ENCODE measurements at places on chromosomes 11 and 22. TPM values are rescaled to one million over a fixed set of nuclear protein-coding genes. Genes with fewer than 3 reads are reported as not detected.

TMEM86A gene
- total RNA-seq, result 2.0 TPM

DNA sequence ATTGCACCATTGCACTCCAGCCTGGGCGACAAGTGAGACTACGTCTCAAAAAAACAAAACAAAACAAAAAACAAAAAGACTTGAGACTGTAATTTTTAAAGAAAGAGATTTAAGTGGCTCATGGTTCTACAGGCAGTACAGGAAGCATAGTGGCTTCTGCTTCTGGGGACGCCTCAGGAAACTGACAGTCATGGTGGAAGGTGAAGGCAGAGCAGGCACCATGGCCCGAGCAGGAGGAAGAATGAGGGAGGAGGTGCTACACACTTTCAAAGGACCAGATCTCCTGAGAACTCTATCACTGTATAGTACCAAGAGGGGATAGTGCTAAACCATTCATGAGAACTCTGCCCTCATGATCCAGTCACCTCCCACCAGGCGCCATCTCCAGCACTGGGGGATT lies 52.0 kb downstream of the CBL start:
- DNase-seq, result no peak
- no peaks in the 10 kb centered on the region for H3K27me3 ChIP-seq
- H3K4me1 ChIP-seq, result no peaks in the 10 kb centered on the region
- no peak overlapping the region for H3K27ac ChIP-seq

MCHR1 gene
- 1.6 TPM for total RNA-seq

GRCh38 chr11:126585774-126586491 lies 230.4 kb downstream of the ST3GAL4 start:
- H3K27me3 ChIP-seq, result no peaks in the 10 kb centered on the region
- H3K4me3 ChIP-seq, result no peak overlapping the region
- H3K4me1 ChIP-seq, result no peaks in the 10 kb centered on the region
- H3K27ac ChIP-seq, result no peak overlapping the region
- H3K36me3 ChIP-seq, result no peaks in the 10 kb centered on the region
- DNase-seq, result no peak

DNA sequence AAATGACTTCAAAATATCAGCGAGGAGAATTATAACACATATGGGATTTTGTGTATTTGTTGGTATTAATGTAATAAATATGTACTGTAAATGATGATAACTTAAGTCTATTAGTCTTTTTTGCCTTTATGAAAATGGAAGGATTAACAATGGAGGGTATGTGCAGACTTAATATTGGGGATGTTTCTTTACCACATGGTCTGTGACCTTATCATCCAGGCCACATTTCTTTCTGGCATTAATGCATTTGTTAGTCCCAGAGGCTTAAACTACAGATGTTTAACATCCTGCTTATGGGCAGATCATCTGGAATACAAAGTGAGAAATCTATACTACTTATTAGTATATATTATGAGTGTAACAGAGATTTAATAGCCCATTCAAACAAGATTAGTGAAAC lies 64.6 kb downstream of the SOX6 start:
- H3K27ac ChIP-seq, result no peak overlapping the region
- no peak overlapping the region for H3K4me3 ChIP-seq
- H3K36me3 ChIP-seq, result no peaks in the 10 kb centered on the region
- no peaks in the 10 kb centered on the region for H3K27me3 ChIP-seq

DNA sequence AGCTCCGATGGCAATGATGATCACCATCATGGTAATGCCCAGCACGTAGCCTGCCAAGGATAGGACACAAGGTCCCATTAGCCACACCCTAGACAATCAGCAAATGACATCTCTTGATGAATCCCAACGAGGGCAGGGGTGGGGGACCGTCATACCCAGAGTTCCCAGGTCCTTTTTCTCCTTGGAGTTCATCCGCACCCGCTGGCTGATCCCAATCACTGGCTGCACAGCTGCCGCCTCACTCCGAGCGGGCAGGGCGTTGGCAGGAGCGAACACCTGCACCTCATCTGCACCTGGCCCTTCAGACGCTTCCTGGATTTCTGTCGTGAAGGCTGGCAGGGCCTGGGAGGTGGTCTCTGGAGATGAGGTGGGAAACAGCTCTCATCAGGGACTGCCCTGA lies 2.9 kb downstream of the PIK3IP1 start:
- no peaks in the 10 kb centered on the region for H3K27me3 ChIP-seq
- peaks cover 8% of the 10 kb centered on the region for H3K4me1 ChIP-seq
- DNase-seq, result no peak
- H3K27ac ChIP-seq, result peak overlapping the region; percentile 92
- H3K36me3 ChIP-seq, result no peaks in the 10 kb centered on the region

- no peaks in the 10 kb centered on the region for H3K4me1 ChIP-seq
- no peak overlapping the region for H3K4me3 ChIP-seq
- no peaks in the 10 kb centered on the region for H3K27me3 ChIP-seq
Measured at GRCh38 chr11:1548221-1549070, 23.6 kb downstream of the DUSP8 start.

- no peaks in the 10 kb centered on the region for H3K36me3 ChIP-seq
- H3K4me1 ChIP-seq, result no peaks in the 10 kb centered on the region
- H3K27ac ChIP-seq, result no peak overlapping the region
- H3K4me3 ChIP-seq, result no peak overlapping the region
Measured at GRCh38 chr11:118837868-118838267, 45.8 kb upstream of the CXCR5 start.

CCDC88B gene
- 2.4 TPM for total RNA-seq

A4GALT gene
- 1.6 TPM for total RNA-seq

- no peaks in the 10 kb centered on the region for H3K27me3 ChIP-seq
- peaks cover 30% of the 10 kb centered on the region for H3K36me3 ChIP-seq
- peak; percentile 83 for DNase-seq
- peak overlapping the region; percentile 28 for H3K27ac ChIP-seq
- no peak overlapping the region for H3K4me3 ChIP-seq
Measured at GRCh38 chr22:29821291-29822016, 16.6 kb downstream of the ASCC2 start.

GRCh38 chr11:37929100-37929653 lies 1331.1 kb upstream of the RAG2 start:
- no peak overlapping the region for H3K4me3 ChIP-seq
- no peaks in the 10 kb centered on the region for H3K36me3 ChIP-seq
- no peak overlapping the region for H3K27ac ChIP-seq
- H3K4me1 ChIP-seq, result no peaks in the 10 kb centered on the region

IL18 gene
- 7.2 TPM for total RNA-seq
